GM23338 (cell line): ENCODE measurements at places on chromosomes 16 and 17. TPM values are rescaled to one million over a fixed set of nuclear protein-coding genes. Genes with fewer than 3 reads are reported as not detected.

The CORO6 gene
- 5.0 and 5.2 TPM in 2 replicates for total RNA-seq

The NPIPA8 gene
- total RNA-seq, result 16.7 TPM in 1 of 2 replicates, not detected in the other

The DCAF7 gene
- 51.0 and 60.1 TPM in 2 replicates for total RNA-seq

The STARD3 gene
- 39.7 and 53.3 TPM in 2 replicates for total RNA-seq

The NXPH3 gene
- total RNA-seq, result 2.7 and 4.7 TPM in 2 replicates

The TNFSF13 gene
- total RNA-seq, result 1.5 TPM in 1 of 2 replicates, not detected in the other

GRCh38 chr17:81578038-81578441, 25.9 kb upstream of the FAAP100 start:
- H3K36me3 ChIP-seq, result peaks cover 11% of the 10 kb centered on the region; the same call in 1 of the 2 replicates
- DNase-seq, result no peak
- no peak overlapping the region for H3K27ac ChIP-seq
- no peaks in the 10 kb centered on the region for H3K4me1 ChIP-seq

DNA sequence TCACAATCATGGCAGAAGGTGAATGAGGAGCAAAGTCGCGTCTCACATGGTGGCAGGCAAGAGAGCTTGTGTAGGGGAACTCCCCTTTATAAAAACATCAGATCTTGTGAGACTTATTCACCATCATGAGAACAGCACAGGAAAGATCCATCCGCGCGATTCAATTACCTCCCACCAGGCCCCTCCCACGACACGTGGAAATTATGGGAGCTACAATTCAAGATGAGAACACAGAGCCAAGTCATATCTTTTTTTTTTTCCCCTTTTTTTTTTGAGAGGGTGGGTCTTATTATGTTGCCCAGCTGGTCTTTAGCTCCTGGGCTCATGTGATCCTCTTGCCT, 60.0 kb downstream of the RPTOR start:
- no peak overlapping the region for H3K27ac ChIP-seq
- H3K4me3 ChIP-seq, result no peak overlapping the region
- no peaks in the 10 kb centered on the region for H3K27me3 ChIP-seq
- no peaks in the 10 kb centered on the region for H3K36me3 ChIP-seq
- no peak for DNase-seq

DNA sequence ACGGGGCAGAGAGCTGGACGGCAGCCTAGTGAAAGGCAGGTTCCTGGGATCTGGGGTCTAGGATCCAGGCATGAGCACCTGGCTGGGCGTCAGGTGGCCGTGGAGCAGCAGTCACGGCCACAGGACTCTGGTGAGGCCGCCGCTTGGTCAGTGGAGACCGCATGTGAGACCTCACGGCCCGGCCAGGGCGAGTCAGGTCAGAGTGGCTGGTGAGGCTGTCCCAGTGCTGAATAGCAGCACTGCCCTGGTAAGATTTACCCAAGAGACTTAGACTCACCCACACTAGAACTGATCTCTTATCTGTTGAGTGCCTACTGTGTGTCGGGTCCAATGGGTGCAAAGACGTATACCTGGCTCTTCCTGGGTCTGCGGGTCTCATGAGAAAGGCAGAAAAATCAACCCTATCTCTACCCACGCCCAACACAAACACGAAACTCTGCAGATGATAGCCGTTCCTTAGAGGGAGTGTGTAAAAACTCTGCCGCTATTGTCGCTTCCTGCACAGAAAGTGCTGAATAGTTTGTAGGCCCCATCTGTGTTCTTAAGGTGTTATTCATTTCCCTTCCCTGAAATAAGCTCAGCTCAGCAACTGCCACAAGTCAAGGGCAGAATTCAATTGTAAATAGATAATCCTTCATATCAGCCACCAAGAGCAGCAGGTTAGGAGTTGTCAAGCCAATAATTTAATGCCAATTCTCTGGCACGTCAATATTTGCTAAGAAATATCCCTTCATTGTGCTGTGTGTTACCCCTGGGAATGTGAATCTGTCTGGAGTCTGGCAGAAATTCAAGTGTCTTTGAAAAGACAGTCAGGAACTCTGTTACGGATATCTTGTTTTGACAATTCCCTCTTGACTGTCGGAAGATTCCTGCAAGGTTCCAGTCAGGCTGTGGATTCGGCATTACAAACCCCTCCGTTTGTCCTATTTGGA, 240.0 kb downstream of the NTN1 start:
- 0 out of 2 replicates have a peak overlapping the region, but pooled peaks have one; percentile 26 for H3K27ac ChIP-seq
- peaks cover 12% of the 10 kb centered on the region for H3K4me1 ChIP-seq
- DNase-seq, result no peak
- H3K4me3 ChIP-seq, result no peak overlapping the region
- no peaks in the 10 kb centered on the region for H3K36me3 ChIP-seq

GRCh38 chr17:40338941-40339649, 25.4 kb downstream of the GJD3 start:
- no peaks in the 10 kb centered on the region; the same call in 1 of the 2 replicates for H3K36me3 ChIP-seq
- no peak for DNase-seq
- no peak overlapping the region for H3K27ac ChIP-seq
- peaks cover 40% of the 10 kb centered on the region for H3K27me3 ChIP-seq
- no peak overlapping the region for H3K4me3 ChIP-seq

GRCh38 chr17:1347589-1348323, 52.3 kb downstream of the YWHAE start:
- no peaks in the 10 kb centered on the region for H3K27me3 ChIP-seq
- H3K4me3 ChIP-seq, result no peak overlapping the region
- H3K4me1 ChIP-seq, result peaks cover 22% of the 10 kb centered on the region
- H3K27ac ChIP-seq, result peak overlapping the region; percentile 73; the same call in 1 of the 2 replicates
- peaks cover 43% of the 10 kb centered on the region for H3K36me3 ChIP-seq
- DNase-seq, result no peak

DNA sequence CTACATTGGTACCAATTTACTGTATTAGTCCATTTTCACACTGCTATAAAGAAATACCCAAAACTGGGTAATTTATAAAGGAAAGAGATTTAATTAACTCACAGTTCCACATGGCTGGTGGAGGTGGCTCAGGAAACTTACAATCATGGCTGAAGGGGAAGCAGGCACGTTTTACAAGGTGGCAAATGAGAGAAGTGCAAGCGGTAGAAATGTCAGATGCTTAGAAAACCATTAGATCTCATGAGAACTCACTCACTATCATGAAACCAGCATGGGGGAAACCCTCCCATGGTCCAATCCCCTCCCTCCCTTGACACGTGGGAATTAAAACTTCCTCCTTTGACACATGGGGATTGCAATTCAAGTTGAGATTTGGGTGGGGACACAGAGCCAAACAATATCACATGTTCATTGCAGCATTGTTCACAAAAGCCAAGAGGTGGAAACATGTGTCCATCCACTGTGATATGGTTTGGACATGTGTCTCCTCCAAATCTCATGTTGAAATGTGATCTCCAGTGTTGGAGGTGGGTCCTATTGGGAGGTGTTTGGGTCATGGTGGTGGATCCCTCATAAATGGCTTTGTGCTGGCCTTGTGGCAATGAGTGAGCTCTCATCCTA, 3.1 kb upstream of the SPACA3 start:
- H3K27ac ChIP-seq, result no peak overlapping the region
- no peaks in the 10 kb centered on the region for H3K4me1 ChIP-seq
- H3K4me3 ChIP-seq, result no peak overlapping the region
- no peak for DNase-seq
- no peaks in the 10 kb centered on the region for H3K36me3 ChIP-seq

- H3K27ac ChIP-seq, result no peak overlapping the region
- H3K4me1 ChIP-seq, result no peaks in the 10 kb centered on the region; the same call in 1 of the 2 replicates
- H3K4me3 ChIP-seq, result no peak overlapping the region
- no peaks in the 10 kb centered on the region for H3K36me3 ChIP-seq
Observed at GRCh38 chr16:4691666-4692412, 1.5 kb upstream of the NUDT16L1 start.

- no peak overlapping the region for H3K27ac ChIP-seq
- H3K36me3 ChIP-seq, result peaks cover 7% of the 10 kb centered on the region
- peaks cover 34% of the 10 kb centered on the region for H3K27me3 ChIP-seq
Observed at GRCh38 chr17:81516439-81516838, 3.8 kb upstream of the ACTG1 start.

GRCh38 chr16:69538808-69539207, 27.0 kb upstream of the NFAT5 start:
- no peaks in the 10 kb centered on the region for H3K4me1 ChIP-seq
- no peak for DNase-seq
- no peaks in the 10 kb centered on the region for H3K36me3 ChIP-seq
- H3K4me3 ChIP-seq, result no peak overlapping the region
- no peaks in the 10 kb centered on the region for H3K27me3 ChIP-seq

GRCh38 chr16:85221771-85222154, 109.5 kb upstream of the CIBAR2 start:
- no peaks in the 10 kb centered on the region for H3K36me3 ChIP-seq
- no peaks in the 10 kb centered on the region for H3K27me3 ChIP-seq
- H3K4me3 ChIP-seq, result no peak overlapping the region
- no peak for DNase-seq
- peaks cover 10% of the 10 kb centered on the region for H3K4me1 ChIP-seq

DNA sequence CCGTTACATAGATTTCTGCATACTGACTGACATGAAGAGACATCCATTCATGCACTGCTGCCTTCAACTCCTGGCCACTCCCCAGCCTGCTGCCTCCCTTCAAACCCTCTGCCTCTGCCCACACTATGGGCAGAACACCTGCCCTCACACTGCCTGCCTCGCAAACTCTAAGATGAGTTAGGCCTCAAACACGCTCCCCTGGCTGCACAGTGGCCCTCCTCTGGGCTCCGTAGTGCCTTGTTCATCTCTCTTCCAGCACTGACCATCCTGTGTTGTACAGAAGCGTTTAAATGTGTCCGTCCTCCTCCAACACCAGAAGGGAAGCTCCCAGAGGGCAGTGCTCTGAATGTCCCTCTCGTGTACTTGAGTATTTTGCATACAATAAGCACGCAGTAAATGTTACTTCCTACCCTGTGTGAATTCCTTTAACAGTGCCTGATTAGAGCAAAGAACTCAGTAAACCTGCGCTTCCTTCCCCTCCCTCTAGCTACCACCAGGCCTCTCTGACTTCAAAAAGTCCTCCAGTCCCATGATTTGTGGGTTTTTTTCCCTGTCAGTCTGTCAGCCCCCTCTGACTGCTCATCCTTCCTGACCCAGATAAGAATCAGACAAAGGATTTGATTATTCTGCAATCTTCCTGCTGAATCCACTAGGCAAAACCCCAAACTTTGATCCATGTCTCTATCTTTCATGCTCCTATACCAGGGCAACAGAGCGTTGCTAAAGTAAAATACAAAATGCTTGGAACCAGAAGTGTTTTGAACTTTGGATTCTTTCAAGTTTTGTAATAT, 3.9 kb downstream of the DHX33 start:
- no peak overlapping the region for H3K27ac ChIP-seq
- H3K27me3 ChIP-seq, result no peaks in the 10 kb centered on the region
- H3K4me3 ChIP-seq, result no peak overlapping the region
- DNase-seq, result no peak
- H3K4me1 ChIP-seq, result peaks cover 10% of the 10 kb centered on the region

DNA sequence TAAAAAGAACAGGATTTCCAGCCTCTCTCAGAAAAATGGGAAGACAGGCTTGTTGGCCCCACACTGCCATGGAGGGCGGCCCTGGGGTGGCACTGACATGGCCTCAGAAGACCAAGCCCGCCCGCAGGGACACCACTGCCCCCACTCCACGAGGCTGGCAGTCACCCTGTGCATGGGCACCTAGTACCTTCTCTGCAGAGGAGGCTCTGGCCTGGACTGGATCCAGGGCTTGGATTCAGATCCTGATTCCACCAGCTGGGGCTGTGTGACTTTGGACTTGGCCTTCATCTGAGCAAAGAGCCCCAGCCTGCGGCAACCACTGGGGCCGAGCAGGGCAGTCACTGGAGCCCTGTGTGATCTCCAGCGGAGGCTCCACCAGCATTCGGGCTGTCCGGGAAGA, 16.8 kb upstream of the FASN start:
- H3K27ac ChIP-seq, result no peak overlapping the region
- no peaks in the 10 kb centered on the region for H3K4me1 ChIP-seq
- H3K27me3 ChIP-seq, result no peaks in the 10 kb centered on the region
- H3K4me3 ChIP-seq, result no peak overlapping the region
- no peak for DNase-seq
